ENCODE measurements at places on chromosomes 3 and 15. TPM values are rescaled to one million over a fixed set of nuclear protein-coding genes. Genes with fewer than 3 reads are reported as not detected.

The PLSCR5 gene
- not detected for total RNA-seq

DNA sequence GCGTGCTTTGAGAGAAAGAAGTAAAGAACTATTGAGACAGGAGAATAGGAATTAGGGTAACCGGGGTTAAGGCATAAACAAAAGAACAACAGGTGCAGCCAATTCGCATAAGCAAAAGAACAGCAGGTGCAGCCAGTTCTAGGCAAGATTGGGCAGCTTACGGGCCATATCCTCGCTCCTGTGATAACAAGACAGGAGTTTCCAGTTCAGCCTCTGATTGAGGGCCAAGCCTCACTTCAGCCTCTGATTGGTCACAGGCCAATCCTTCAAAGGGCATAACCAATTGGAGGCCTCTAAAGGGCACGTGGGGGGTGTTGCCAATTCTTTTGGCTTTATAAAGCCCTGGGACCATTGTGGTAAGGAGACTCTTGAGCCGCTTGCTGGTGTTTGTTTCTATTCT, 143.5 kb downstream of the GADL1 start:
- no peak for DNase-seq

DNA sequence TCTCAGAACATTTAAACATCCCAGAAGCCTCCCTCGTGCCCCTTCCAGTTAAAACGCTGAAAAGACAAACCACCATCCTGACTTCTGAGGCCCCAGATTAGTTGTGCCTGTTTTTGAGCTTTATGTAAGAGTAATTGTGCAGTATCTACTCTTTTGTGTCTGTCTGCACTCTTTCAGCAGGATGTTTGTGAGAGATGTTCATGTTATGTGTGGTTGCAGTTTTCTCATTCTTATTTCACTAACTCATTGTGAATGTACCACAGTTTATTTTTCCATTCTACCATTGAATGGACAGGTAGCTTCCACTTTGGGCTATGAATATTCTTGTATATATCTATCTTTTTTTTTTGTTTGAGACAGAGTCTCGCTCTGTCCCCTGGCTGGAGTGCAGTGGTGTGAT, 40.3 kb downstream of the MINAR1 start:
- DNase-seq: no peak

DNA sequence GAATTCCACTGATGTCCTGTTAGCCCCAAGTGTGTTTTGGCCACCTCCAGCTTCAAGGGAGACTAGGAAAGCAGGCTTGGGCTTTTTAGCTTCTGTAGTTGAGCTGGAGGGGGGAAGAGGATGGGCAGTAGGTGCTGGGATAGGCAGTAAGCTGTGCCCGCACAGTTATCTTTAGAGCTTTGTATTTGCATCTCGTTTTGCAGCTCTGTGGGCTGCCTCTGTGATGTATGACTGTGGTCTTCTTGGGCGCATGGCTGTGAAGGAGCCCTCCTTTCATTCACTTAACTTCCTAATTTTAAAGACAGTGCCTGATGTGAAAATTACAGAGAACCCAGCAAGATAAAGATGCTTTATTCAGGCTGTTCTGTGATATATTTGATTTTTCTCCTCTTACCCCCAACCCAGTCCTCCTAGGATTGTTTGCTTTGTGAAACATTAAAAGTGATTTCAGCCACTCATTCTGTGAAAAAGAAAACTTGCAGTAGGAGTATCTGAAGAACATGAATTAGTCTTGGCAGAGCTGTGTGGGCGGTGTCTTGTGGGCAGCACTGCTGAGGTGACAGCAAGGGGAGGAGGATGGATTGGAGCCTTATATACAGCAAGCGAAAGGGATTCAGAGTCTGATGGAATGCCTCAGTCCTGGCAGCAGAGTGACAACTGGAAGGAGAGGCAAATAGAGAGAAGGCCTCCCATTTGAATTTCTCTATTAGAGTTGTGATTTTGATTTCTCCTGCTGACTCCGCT, 74.3 kb downstream of the LARS2 start:
- DNase-seq: peak; percentile 80

- DNase-seq: no peak
These were observed 41.9 kb upstream of the SLC41A3 start for GRCh38 chr3:126125781-126126251.

All from activated T-cell treated with anti-CD3 and anti-CD28 coated beads, Interleukin-2, amount 50 U/mL, for 72 hours (primary cell).